ENCODE measurements at places on chromosomes 7 and 10.

- DNase-seq = no peak
Observed at GRCh38 chr10:85510682-85511081, 855.9 kb downstream of the GRID1 start.

- no peak for DNase-seq
Observed at GRCh38 chr10:131259535-131259934, 52.0 kb downstream of the TCERG1L start.

GRCh38 chr7:70812511-70812910, 319.4 kb upstream of the GALNT17 start:
- no peak for DNase-seq

- no peak for DNase-seq
Observed at GRCh38 chr7:158416283-158416933, 171.2 kb downstream of the PTPRN2 start.

GRCh38 chr7:159010937-159011721, 133.5 kb downstream of the VIPR2 start:
- no peak for DNase-seq
